ENCODE measurements at places on chromosomes 4 and X. TPM values are rescaled to one million over a fixed set of nuclear protein-coding genes. Genes with fewer than 3 reads are reported as not detected.

DGKK gene
- total RNA-seq = not detected

FMR1 gene
- total RNA-seq = 35.9 TPM

NDNF gene
- not detected for total RNA-seq

SPANXC gene
- not detected for total RNA-seq

DCLK2 gene
- not detected for total RNA-seq

PARM1 gene
- not detected for total RNA-seq

SSX2 gene
- not detected for total RNA-seq

TXK gene
- total RNA-seq = 12.5 TPM

AVPR2 gene
- total RNA-seq = not detected

PABPC1L2A gene
- not detected for total RNA-seq

PABPC1L2B gene
- not detected for total RNA-seq

SMARCA1 gene
- total RNA-seq = not detected

EXOC1L gene
- total RNA-seq = not detected

COL25A1 gene
- total RNA-seq = not detected

RBM47 gene
- 20.3 TPM for total RNA-seq

AFF2 gene
- 1.5 TPM for total RNA-seq

KLHL15 gene
- 10.3 TPM for total RNA-seq

MAGEA2B gene
- total RNA-seq = not detected

MAGEB17 gene
- total RNA-seq = not detected

RASGEF1B gene
- 3.6 TPM for total RNA-seq

SH3BP2 gene
- total RNA-seq = 96.7 TPM

PPP4R3C gene
- not detected for total RNA-seq

ZNF718 gene
- total RNA-seq = 7.7 TPM

SOD3 gene
- not detected for total RNA-seq

GBA3 gene
- not detected for total RNA-seq

TEX11 gene
- 0.12 TPM for total RNA-seq

RAB33A gene
- total RNA-seq = 21.5 TPM

ASB5 gene
- not detected for total RNA-seq

SMIM20 gene
- total RNA-seq = 19.2 TPM

IBSP gene
- not detected for total RNA-seq

SPACA5 gene
- not detected for total RNA-seq

APLN gene
- total RNA-seq = 0.26 TPM

ARHGEF38 gene
- not detected for total RNA-seq

SNX25 gene
- 25.3 TPM for total RNA-seq

PGAM4 gene
- 0.47 TPM for total RNA-seq

AKAP4 gene
- total RNA-seq = not detected

CT45A9 gene
- total RNA-seq = not detected

NEUROG2 gene
- 0.18 TPM for total RNA-seq

XPNPEP2 gene
- 0.24 TPM for total RNA-seq

ETDA gene
- total RNA-seq = not detected

LONRF3 gene
- total RNA-seq = 0.71 TPM

PHKA1 gene
- total RNA-seq = 7.5 TPM

ADGRL3 gene
- not detected for total RNA-seq

CDKL2 gene
- 0.16 TPM for total RNA-seq

ARX gene
- not detected for total RNA-seq

SHROOM4 gene
- total RNA-seq = not detected

SYP gene
- total RNA-seq = 3.3 TPM

HSFX2 gene
- not detected for total RNA-seq

GPR119 gene
- total RNA-seq = not detected

APBB2 gene
- total RNA-seq = 11.0 TPM

IQSEC2 gene
- total RNA-seq = 0.26 TPM

GSX2 gene
- total RNA-seq = not detected

ODAPH gene
- 0.54 TPM for total RNA-seq

DDX53 gene
- not detected for total RNA-seq

CMC4 gene
- total RNA-seq = 1.3 TPM

GRIPAP1 gene
- 89.2 TPM for total RNA-seq

TLR1 gene
- 1.9 TPM for total RNA-seq

FBXO8 gene
- total RNA-seq = 18.1 TPM

Data from activated T-helper 1 cell treated with anti-CD3 and anti-CD28 coated beads, Interleukin-12 subunit alpha, Interleukin-12 subunit beta, Interleukin-2, Interleukin-4 antibody, amounts not matched to agents 30 ng/mL and 10 ng/mL and 1 ng/mL, durations not matched to agents 14 hours and 24 hours and 36 hours (primary cell).